ENCODE measurements at places on chromosomes 3 and 15. TPM values are rescaled to one million over a fixed set of nuclear protein-coding genes. Genes with fewer than 3 reads are reported as not detected.

THAP10 gene
- total RNA-seq, result 2.2 TPM

PRR20G gene
- total RNA-seq, result not detected

ROPN1 gene
- not detected for total RNA-seq

SLC9C1 gene
- total RNA-seq, result not detected

SCAANT1 gene
- total RNA-seq, result not detected

POPDC2 gene
- 0.12 TPM for total RNA-seq

LOXL1 gene
- total RNA-seq, result 313 TPM

TPRG1 gene
- total RNA-seq, result 0.47 TPM

PCCB gene
- total RNA-seq, result 16.2 TPM

MYD88 gene
- 24.8 TPM for total RNA-seq

CHCHD6 gene
- 10.8 TPM for total RNA-seq

WWTR1 gene
- total RNA-seq, result 34.7 TPM

CD200 gene
- 39.3 TPM for total RNA-seq

ANAPC13 gene
- total RNA-seq, result 86.8 TPM

ACKR4 gene
- total RNA-seq, result 0.23 TPM

BFSP2 gene
- not detected for total RNA-seq

PLA2G4D gene
- total RNA-seq, result not detected

CYP8B1 gene
- not detected for total RNA-seq

PCOLCE2 gene
- 3.5 TPM for total RNA-seq

CKMT1B gene
- total RNA-seq, result not detected

COL6A5 gene
- not detected for total RNA-seq

FGF7 gene
- total RNA-seq, result 42.9 TPM

ZIC4 gene
- not detected for total RNA-seq

SYNPR gene
- total RNA-seq, result not detected

DPPA4 gene
- not detected for total RNA-seq

CCR9 gene
- total RNA-seq, result not detected

LRRC2 gene
- total RNA-seq, result 0.09 TPM

PTH1R gene
- 11.8 TPM for total RNA-seq

PIF1 gene
- total RNA-seq, result 4.5 TPM

FOXB1 gene
- not detected for total RNA-seq

IL20RB gene
- total RNA-seq, result 2.8 TPM

Data from pericardium fibroblast (primary cell).